ENCODE measurements at places on chromosomes 5 and 9.

DNA sequence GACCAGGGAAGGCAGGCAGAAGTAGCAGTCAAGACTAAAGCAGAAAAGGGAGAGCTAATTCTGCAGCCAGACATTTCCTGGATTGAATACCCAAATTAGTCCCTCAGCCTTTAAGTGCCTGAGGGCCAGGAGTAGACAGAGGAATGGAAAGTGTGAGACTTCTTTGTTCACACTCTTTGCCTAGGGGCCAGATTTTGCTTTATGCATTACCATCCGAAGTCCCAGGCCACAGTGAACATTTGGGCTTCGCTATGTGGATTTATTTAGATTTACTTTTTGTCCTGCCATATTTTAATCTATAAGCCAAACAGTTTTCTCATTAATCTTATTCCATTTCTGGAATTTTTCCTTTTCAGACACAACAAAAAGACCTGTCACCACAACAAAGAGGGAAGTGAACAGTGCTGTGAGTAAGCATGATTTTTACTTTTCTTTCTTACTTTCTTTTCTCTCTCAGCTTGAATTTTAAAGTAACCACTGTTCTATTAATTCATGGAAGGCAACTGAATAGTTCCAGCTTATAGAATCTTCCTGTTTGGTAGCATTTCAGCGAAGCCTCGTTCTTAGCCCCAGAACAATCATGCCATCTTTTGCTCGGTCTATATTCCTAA is 52.6 kb downstream of the PDCD1LG2 start:
- DNase-seq: no peak

GRCh38 chr9:37329576-37329975 is 92.9 kb upstream of the GRHPR start:
- DNase-seq: peak; percentile 5

DNA sequence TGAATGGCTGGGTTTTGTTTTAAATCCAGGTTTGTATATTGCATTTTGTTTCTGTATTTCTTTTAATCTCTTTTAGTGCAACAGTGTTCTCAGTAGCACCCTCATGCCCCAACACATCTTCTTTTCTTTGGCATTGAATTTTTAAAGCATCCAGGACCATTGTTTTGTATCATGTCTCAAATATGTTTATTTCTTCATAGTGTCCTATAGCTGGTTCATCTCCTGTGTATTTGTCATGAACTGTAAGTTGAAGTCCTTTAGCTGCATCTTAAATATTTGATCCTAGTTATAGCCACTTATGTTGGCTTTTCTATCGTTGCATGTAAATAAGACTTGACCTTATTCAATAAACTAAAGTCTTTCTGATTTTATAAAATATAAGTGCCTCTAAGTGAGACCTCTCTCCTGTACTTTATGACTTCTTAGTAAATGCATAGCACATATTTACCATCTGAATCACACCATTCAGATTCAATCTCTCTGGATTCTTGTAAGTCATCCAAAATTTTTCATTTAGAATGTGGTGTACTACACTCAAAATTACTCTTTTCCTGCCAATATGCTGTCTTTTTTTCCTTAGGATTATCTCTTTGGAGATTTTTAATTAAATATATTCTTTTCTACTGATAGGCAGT is 21.0 kb upstream of the ERCC6L2 start:
- DNase-seq: no peak

- DNase-seq: peak; percentile 62
Observed at GRCh38 chr9:132169672-132170392, 8.0 kb downstream of the NTNG2 start.

- no peak for DNase-seq
Observed at GRCh38 chr9:97057651-97058050, 18.7 kb upstream of the CTSV start.

Measured in inflammatory macrophage (primary cell).